Stimulated activated CD4-positive, alpha-beta T cell treated with anti-CD3 and anti-CD28 coated beads, Interleukin-1b, Interleukin-23, amount 100 ng/mL, for 24 hours (primary cell): ENCODE measurements at places on chromosomes 3 and 15.

- no peak for DNase-seq
Observed at GRCh38 chr15:87722941-87723691, 533.4 kb downstream of the NTRK3 start.

DNA sequence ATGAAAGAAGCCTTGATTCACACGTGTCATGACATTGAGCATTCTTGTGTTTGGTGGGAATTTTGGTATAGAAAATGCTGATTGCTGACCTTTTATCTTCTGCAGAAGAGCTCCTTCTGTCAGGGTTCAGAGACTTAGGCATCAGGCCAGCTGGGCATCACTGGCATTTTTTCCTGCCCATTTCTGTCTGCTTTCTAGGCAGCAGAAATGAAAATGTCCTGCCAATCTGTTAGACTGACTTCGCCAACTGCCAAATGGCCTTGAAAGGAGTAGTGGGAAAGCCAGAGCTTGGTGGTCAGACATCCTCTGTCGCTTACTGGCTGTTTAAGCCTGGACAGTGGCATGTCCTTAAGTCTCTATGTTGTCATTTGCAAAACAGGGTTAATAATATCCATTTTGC is 57.4 kb downstream of the EEFSEC start:
- DNase-seq, result no peak

DNA sequence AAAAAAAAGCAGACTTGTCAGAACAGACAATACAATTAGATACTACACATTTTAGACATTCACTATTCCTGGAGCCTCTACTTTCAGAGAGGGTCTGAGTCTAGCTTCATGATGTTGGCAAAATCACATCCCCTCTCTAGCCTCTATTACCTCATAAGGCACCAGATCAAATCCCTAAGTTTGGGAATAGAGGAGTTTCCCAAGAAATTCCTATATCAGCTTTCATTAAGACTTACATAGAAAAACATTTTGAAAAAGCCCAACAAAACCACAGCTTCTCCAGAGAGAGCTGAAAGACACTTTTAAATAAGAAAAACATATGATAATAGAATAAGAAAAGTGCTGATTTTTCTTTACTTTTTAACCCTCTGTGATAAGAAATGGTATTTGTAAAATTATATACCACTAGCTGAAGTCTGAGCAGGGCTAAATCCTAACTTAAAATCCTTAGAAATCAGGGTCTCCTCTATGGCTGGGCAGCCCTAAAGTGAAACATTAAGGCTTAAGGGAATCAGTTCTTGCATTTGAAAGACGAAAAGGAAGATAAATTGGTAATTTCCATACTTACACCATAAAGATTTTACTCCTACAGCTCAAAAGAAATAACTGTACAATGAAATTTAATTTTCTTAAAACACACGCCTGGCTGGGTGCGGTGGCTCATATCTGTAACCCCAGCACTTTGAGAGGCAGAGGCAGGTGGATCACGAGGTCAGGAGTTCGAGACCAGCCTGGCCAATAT is 4.3 kb downstream of the TBC1D2B start:
- no peak for DNase-seq

- DNase-seq, result no peak
Observed at GRCh38 chr3:16114429-16114828, 60.1 kb upstream of the GALNT15 start.

DNA sequence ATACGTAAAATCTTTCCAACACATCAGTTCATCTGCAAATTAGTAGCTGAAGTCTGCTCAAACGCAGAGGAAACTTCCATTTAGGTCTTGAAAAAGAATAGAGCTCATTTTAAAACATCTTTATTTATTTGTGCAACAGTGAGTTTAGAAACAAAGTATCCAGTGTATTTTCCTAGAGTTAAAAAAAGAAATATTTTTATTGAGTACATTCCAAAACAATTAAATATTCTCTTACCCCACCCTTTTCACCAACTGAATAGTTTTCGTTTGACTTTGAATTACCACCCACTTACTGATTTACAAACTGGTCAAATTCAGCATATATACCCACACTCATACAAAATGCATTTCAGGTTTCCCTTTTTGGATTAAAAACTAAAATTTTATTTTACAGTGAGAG is 104.7 kb downstream of the ZBTB20 start:
- DNase-seq, result no peak

GRCh38 chr15:88141269-88141889 is 115.2 kb downstream of the NTRK3 start:
- DNase-seq, result no peak

DNA sequence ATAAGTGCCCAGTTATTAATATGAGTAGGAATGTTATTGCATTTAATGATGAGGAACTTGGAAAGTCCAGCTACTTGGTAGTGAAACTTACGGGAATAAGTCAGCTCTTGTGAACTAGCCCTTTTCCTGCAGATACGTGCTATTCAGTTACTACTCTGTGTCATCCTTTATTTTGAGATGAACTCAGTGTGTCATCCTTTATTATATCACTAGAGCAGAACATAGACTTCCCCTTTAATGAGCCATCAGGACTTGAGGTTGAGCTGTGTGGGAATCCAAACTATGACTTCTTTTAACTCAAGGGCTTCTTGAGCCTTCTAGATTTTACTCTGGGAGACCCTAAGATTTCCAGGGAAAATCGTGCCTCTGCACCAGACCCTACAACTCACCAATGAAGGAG is 3.6 kb downstream of the ACTC1 start:
- DNase-seq, result no peak

DNA sequence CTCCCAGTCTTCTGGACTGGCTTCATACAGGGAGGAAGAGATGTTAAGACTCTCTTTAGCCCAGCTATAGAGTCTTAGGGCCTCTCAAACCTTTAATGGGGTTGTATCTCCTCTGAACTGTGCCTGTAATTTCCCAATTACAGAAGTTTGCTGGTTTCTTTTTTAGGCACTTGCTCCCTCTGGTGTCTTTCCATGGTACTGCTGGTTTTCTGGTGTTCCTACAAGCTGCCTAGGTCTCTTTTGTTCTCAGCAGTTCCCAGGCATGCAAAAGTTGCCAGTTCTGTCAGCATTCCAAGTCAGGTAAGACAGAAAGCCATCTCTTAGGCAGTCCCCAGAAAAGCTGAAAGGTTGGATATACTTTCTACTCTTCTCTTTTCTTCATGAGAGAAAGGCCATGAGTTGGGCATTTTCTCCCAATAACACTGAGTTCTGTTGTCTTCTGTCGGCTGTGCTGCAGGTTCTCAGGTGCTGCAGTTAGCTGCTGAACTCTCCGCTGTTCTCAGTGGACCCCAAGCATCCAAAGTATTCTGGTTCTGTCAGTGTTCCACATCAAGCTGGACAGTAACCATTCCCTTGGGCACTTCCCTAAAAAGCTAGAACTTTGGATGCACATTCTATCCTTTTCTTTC is 54.4 kb upstream of the EHHADH start:
- DNase-seq, result peak; percentile 3

- DNase-seq, result no peak
Observed at GRCh38 chr15:92818651-92819277, 81.4 kb upstream of the CHD2 start.

- DNase-seq, result no peak
Observed at GRCh38 chr3:20256144-20256543, 70.1 kb upstream of the SGO1 start.

DNA sequence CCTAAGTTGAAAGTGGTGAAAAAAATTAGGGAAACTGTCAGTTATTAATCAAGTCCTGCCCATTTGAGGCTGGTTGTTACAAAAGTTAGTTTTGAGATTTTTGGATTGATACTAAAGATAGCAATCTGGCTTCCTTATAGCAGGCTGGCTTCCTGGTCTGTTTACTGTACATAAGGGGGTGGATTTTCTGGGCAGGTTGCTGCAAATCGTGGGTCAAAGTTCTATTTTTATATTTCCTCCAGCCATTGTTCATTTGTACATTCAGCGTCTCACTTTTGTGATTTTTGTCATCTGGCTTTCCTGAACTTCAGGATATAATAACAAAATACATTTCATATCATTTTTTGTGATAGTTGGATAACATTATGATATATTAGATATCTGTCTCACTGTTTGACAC is 49.5 kb downstream of the CLDN1 start:
- DNase-seq, result no peak

GRCh38 chr3:97910931-97911351 is 61.3 kb downstream of the RIOX2 start:
- no peak for DNase-seq

GRCh38 chr15:22810033-22810852 is 23.8 kb downstream of the NIPA1 start:
- no peak for DNase-seq

GRCh38 chr3:79247725-79248043 is 520.1 kb downstream of the ROBO1 start:
- DNase-seq, result no peak

DNA sequence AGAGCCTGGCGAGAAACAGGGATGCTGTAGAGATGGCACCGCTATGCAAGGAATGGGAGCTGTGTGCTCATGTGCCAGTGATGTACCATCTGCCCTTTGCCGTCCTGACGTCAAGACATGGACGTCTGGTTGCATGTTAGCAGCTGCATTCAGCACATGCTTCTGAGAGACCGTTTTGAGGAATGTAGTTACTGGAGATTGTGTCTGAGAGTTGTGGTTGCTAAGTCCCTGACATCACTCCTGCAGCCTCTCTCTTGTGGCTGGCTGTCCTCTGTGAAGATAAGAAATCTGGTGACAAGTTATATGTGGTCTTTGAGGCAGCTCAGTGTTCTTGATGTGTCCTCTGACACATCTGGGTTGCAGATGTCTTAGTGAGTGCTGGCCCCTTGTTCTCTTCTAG is 165.1 kb downstream of the APBA2 start:
- DNase-seq, result no peak

- no peak for DNase-seq
Observed at GRCh38 chr3:99765042-99765942, 52.4 kb upstream of the CMSS1 start.

DNA sequence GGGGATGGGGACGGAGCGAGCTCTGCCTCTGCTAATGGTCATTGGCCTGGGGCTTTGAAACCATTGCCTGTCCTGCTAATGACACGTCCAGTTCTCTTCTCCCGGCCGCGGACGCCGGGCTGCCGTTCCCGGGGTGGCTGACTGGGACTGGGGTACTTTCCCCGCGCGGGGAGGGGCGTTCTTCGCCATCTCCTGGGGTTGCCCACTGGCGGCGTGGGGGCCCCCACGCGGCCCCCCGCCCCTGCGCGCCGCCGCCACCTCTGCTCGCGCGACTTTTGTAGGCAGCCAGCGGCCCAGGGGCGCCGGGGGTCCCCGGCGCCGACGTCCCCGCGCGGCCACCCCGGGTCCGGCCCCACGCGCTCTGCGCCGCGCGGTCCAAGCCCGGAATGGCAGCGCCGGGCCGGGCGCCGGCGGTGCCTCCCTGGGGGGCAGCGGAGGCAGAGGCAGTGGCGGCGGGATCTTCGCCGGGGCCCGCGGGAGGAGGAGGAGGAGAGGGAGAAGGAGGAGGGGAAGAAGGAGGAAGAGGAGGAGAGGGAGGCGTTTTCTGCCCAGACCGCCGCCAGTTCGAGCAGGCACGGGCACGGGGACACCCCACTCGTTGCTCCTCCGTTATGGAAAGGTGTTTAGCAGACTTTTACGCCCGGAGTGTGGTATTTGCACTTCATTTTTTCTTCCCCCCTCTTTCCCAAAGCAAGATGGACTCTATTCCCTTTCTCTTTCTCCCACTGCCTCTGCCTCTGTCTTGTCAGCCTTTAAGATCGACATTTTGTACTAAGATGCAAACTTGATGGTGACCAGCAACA is 2.3 kb downstream of the BBX start:
- DNase-seq, result peak; percentile 17

GRCh38 chr15:62348623-62349022 is 183.5 kb upstream of the C2CD4B start:
- DNase-seq, result no peak

- DNase-seq, result no peak
Observed at GRCh38 chr3:114272271-114272670, 21.6 kb upstream of the TIGIT start.

DNA sequence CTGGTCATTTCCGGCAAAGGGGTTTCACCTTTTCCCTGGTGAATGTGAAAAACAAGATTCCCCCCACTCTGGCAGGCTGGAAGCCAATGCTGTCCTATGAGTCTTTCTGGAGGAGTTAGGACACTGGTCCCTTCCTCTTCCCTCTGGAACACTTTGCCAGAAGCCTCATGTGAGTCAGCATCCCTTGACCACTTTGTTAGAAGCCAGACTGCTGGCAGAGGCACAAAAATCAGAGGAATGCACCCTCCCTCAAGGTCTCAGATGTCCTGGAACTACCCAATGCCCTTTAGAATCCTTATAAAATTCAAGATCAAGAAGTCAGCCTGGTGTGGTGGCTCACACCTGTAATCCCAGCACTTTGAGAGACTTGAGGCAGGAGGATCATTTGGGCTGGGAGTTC is 26.6 kb downstream of the ITGB5 start:
- DNase-seq, result no peak

GRCh38 chr3:172582712-172583111 is 59.5 kb upstream of the TNFSF10 start:
- no peak for DNase-seq

DNA sequence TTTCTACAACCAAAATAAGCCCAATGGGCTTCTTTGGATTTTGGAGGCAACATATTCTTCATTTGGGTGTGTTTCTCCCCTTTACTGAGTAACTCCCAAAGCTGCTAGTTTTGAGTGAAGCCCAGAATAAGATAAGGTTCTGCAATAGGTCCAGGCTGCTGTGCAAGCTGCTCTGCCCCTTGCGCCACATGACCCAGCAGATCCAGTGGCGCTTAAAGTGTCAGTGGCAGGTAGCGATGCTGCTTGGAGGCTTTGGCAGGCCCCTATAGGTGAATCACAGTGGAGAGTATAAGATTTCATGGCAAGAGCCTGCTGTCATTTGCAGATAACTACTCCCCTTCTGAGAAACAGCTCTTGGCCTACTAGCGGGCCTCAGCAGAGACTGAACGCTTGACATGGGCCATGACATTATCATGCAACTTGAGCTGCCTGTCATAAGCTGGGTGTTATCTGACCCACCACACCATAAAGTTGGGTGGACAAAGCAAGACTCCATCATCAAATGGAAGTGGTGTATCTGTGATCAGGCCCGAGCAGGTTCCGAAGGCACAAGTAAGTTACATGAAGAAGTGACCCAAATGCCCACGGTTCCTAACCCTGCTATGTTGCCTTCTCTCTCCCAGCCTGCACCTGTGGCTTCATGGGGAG is 88.4 kb upstream of the OXTR start:
- no peak for DNase-seq

DNA sequence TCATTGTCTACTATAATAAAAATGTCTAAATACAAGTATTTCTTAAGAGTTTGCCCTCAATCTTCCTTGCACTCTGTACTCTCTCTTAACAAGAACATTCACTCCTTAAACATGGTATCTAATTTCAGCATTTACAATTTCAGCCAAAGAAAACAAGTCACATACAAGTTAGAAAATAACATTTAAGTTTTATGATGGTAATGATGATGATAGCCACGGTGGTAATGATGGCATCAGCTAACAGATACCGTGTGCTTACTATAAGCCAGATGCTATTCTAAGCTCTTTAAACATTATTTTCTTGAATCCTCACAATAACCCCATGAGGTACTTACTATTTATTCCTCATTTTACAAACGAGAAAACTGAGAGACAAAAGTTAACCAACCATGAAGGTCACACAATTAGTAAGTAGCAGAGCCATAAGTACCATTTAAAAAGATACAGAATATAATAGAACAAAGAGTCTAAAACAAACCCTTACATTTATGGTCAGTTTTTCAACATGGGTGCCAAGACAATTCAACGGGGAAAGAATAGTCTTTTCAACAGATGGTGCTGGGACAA is 7.4 kb downstream of the SPICE1 start:
- DNase-seq, result no peak
